ENCODE measurements at places on chromosomes 3 and 15.

- DNase-seq, result no peak
These were observed 43.4 kb downstream of the PXYLP1 start for GRCh38 chr3:141275032-141275422.

DNA sequence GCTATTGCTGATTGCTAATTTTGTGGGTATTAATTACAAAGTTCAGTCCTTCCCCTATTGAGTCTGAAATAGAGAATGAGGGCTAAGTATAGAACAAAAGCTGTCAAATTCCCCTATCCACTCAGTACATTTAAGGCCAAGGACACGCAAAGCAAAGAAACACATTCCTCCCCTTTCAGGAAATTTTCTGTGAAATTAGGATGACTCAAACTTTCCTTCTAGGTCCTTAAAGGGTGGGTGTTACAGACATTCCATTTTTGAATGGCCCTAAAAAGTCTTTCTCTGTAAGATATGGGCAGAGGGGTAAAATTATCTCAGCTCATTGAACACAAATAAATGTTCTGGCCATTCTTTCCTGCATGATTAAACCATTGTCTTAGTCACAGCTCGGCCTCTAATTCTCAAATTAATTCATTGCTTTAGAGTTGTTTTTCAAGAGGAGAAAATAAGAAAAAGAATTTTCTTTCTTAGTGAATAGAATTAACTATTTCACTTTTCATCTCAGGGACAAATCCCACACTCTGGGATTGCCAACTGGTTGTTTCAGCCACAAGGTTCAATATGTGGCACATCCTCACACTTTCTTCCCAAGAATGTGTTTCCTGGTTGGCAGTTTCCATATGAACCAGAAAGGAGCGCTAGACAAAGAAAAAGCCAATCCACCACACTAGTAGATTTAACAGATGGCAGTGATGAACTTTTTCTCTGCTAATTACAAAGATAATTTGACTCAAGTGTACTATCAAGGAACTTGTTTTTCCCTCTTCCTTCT, 424.1 kb downstream of the ZNF385D start:
- DNase-seq, result no peak

- DNase-seq, result no peak
These were observed 181.5 kb upstream of the ICE2 start for GRCh38 chr15:60660290-60661051.

DNA sequence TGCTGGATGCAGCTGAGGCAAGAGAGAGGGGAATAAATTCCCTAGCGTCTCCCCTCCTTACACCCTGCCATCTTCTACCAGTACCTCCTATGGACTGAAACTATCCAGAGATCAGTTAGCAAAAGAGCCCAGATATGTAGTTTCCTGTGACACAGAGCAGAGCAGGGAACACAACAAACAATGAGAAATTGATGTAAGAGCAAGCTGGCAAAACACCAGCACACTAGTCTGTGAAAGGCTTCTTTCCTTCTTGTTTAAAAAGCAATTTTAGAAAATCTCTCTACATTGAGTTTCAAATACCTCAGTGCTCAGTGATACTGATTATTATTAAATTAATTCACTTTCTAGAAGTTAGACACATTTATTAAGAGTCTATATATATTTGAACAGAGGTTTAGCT, 215.6 kb upstream of the AZI2 start:
- no peak for DNase-seq

- no peak for DNase-seq
These were observed 4.0 kb downstream of the BAHD1 start for GRCh38 chr15:40444736-40445135.

GRCh38 chr3:161423911-161424522, 52.7 kb upstream of the SPTSSB start:
- no peak for DNase-seq

GRCh38 chr3:27568393-27568792, 84.2 kb upstream of the SLC4A7 start:
- DNase-seq, result no peak

- no peak for DNase-seq
These were observed 22.1 kb upstream of the LARS2 start for GRCh38 chr3:45366290-45366689.

DNA sequence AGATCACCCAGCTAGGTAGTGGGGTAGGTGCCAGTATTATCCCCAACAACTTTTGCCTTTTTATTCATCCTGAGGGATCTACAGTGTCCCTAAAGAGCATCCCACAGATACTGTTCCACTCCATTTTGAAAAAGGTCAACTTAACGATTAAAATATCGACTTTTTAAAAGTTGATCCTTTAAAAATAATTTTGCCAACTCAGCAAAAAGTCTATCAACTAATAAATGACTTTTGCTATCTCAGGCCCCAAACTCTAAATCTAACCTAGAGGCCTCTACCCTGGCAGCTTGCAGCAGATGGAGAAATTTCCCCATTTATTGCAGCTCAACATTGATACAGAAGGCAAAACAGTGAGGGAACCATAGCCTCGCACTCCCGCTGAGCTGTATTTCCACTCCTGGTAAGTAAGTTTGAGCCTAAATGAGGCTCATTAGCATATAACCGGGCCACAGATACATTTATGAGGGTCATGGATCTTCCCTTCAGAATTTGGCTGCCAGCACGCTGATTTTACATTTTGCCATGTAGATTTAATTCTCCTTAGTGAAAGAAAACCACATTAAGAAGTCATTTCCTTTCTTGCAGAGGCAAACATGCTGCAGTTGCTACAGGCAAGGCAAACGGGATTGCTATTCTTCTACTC, 704.1 kb upstream of the CFAP20DC start:
- no peak for DNase-seq

DNA sequence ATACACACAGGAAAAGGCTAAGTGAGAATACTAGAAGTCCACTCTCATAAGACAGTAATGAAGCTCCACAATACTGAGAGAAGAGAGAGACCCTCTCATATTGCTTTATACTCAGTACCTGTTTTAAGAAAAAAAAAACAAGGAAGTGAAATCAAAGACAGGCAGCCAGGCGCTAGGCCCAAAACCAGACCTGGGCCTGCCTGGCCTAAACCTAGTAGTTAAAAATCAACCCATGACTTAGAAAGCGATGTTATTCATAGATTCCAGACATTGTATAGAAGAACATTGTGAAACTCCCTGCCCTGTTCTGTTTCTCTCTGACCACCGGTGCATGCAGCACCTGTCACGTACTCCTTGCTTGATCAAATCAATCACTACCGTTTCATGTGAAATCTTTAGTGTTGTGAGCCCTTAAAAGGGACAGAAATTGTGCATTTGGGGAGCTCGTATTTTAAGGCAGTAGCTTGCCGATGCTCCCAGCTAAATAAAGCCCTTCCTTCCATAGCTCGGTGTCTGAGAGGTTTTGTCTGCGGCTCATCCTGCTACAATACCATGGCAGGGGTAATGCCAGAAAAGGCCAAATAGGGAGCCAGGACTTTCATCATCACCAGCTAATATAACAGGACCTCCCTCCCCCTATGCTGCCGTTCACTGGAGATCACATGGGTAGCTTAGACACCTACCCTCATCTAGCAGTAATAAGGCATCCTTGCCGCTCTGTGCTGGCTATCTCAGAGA, 1294.1 kb downstream of the NSUN3 start:
- no peak for DNase-seq

DNA sequence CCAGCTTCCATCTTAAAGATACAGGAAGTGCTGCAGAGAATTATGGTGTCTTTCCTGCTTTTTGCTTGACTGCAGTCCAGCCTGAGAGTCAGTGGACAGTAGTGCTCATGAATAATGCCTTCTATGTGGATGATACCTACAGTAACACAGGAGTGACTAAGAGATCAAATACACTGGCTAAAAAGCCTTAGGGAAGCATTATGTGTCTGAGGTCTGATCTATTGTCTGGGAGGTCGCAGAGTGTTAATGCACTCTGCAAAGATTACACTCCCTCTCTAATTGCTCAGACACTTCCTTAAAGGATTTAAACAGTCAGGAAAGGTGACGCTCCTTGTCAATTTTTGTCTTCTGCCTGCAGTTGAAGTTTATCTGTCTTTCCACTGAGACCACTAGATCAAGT, 183.6 kb downstream of the MCTP2 start:
- no peak for DNase-seq

DNA sequence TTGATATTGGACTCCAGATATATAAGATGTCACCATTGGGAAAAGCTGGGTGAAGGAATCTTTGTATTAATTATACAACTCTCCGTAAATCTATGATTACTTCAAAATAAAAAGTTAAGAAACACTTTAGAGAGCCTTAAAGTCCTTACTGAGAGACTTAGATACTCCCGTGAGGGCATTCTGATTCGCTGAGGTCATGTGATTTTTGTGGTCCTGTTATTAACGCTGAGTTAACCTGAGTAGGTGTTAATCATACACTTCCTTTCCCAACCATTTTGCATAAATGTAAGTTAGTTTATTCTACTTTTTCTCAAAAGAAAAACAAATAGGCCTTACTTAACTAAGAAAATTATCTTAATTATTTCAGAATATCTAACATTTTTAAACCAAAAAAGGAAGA, 67.1 kb upstream of the LMOD3 start:
- DNase-seq, result no peak

DNA sequence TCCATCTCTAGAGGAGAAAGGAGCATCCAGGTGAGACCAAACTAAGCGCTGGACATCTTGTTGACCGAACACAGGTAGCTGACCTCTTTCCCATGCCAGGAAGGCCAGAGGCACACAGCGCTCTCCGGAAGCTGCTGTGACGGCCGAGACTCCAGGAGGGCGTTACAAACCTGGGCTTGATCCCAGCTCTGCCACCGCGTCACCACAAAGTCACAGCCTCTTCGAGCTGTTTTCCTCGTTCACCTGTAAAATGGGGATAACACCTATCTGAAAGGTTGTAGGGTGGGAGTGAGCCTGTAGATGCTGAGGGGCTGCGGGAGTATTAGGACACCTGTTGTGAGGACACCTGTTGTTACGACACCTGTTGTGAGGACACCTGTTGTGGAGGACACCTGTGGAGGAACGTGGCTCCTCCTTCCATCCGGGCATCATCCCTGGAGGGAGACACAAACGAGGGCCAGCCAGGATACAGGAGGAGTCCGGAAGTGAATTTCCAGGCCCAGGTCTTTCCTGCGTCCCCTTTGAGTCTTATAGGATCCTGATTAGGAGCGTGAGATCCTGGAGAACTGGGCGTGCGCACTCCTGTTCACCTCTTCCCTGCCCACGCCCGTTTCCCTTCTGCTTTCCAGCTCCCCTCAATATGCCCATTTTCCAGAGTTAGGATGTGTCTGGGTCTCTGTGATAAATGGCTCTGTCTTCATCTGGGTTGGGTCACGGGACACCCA, 2.3 kb upstream of the MUC4 start:
- DNase-seq, result no peak

- no peak for DNase-seq
These were observed 204.6 kb downstream of the ZIC1 start for GRCh38 chr3:147613725-147614124.

- no peak for DNase-seq
These were observed 30.4 kb downstream of the ATG3 start for GRCh38 chr3:112531358-112531781.

DNA sequence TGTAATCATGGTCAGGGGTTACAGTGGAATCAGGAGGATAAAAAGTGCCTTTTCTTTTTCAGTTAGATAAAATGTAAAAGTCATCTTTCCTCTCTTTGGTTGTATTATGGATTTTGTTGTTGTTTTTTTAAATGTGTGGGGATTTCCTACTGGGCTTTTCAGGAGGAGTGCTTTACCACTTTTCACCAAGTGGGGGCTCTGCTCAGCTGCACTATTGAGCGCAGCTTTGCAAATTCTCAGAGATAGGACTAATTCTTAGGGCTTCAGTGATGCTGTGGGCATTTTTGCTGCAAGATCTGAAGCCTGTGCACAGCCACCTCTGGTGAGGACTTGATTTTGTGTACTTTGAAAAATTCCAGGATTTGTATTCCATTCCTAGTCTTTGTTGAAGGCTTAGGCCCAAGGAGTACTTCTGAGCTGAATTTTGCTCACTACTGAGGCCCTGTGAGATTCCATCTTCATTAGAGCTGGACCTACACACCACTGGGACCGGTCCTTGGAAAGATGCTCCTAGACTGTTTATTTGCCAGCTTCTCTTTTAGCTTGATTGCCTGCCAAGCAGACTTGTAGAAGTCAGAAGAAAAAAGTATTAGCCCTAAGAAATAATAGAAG, 7.5 kb downstream of the GNB5 start:
- DNase-seq, result no peak

DNA sequence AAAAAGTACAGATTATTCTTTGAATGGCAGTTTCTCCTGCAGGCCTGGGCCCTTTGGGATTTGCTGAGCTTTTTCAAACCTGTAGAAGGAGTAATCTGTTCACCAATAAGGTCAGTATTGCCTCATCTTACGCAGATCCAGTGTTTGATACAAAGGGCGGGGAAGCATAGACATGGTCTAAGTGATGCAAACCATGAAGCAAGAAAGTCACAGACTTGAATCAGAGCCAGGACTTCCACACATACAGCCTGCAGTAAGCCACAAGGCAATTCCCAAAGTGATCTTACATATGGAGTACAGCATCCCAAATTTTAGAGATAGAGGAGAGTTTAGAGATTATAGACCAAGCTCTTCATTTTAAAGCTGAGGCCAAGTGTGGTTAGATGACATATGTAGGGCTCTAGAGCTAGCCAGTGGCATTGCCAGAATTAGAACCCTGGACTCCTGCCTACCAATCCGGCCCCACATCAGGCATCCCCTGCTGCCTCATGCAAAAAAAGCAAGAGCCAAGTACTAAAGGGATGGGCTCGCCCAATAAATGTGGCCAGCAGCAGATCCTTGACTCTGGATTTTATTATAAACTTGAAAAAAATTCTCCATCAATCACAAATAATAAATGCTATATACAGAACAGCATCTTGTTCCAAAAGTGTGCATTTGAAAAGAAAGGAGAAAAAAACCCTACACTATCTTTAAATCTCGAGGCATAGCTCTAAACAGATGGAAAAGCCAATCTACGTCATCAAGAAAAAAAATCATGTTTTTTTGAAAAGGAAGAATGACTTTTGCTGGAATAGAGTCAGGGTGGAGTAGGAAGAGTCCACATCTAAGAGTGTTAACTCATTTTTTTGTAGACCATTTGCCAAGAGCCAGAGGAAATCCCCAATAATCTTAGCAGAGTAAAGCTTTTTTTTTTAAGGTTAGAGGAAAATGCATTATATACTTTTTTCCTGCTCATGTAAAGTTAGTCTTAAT, 24.0 kb downstream of the ABI3BP start:
- no peak for DNase-seq

DNA sequence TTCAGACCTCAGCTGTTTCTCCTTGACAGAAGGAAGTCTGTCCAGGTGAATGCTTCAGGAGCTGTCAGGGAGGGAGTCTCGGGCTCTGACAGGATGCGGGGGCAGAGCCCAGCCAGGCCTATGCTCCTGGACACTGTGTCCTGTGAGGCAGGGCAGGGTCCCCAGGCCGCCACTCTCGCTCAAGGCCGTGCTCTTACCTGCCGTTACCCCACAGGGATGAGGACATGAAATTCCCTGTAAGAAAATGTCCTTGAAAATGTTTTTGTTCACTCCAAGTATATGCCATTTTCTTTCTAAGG, 63.9 kb downstream of the BOC start:
- no peak for DNase-seq

DNA sequence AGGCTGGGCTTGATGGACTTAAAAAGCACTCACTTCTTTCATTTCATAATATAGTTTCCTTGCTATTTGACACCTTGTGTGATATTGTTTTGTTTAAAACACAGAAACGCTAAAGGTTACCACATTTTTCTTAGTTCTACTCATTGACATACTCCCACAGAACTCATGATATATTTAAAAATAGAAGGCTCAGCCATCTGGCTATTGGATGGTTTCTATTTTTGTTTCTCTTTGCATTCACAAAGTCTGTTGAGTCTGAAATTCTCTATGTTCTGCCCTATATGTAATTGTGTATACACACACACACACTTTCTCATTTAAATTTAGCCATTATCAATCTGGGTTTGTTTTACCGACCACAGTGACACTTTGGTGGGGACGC, 128.2 kb downstream of the SOX2 start:
- DNase-seq, result no peak

Data from omental fat pad (tissue), 4 donors.